ENCODE measurements at places on chromosomes 1 and 21. TPM values are rescaled to one million over a fixed set of nuclear protein-coding genes. Genes with fewer than 3 reads are reported as not detected.

DNA sequence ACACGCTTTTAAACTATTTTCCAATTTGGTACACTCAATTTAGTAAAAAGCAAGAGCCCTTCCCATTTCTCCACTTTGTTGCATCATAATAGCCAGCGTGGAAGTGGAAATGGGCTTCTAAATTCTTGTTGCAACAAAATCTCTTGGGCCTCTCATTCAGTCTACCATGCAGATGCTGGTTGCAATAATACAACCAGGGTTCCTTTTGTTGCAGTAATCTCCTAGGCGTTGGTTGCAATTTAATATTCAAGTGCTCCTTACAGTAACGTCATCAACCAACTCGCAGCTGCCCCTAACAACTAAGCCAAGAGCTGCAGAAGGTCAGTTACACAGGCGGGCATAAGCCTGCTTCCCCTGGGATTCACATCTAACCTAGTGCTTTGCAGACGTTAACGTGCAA lies 2.7 kb upstream of the HDGF start:
- H3K4me1 ChIP-seq, result peaks cover 7% of the 10 kb centered on the region
- H3K27ac ChIP-seq, result no peak overlapping the region
- H3K36me3 ChIP-seq, result peaks cover 8% of the 10 kb centered on the region
- no peaks in the 10 kb centered on the region for H3K27me3 ChIP-seq
- H3K4me3 ChIP-seq, result no peak overlapping the region

- peaks cover 6% of the 10 kb centered on the region for H3K4me1 ChIP-seq
- H3K4me3 ChIP-seq, result no peak overlapping the region
- no peak for DNase-seq
- H3K36me3 ChIP-seq, result no peaks in the 10 kb centered on the region
- no peak overlapping the region for H3K27ac ChIP-seq
- peaks cover 4% of the 10 kb centered on the region for H3K27me3 ChIP-seq
Observed at GRCh38 chr1:206679738-206680211, 4.9 kb upstream of the MAPKAPK2 start.

DNA sequence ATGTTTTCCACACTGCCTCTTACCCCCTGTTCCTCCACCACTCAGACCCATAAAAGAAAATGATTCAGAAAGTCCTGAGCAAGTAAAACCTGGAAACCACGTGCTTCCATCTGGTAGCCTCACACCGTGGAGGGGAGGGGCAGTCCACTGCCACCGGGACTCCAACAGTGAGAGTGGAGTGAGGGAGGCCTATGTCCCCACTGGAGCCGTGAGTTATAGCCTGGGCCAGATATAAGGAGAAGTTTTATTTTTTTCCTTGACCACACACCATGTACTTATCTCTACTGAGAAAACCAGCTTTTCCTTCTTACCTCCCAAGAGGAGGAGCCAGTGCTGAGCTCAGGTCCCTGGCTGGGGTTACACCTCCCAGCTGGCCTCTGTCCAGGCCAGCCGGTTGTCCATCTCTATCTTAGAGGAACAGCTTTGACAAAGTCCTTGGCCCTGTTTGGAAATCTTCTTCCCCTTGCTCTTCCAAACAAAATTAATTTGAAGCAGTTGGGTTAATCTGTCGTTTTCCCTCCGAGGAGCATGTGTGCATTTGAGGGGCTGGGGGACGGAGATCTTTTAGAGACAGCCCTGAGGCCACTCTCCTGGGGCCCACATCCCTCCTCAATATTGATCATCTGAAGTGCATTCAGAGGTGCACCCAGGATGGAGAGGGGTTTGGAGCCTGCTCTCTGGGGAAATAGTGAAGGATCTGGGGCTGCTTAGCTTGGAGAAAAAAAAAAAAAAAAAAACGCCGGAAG lies 49.1 kb upstream of the SERBP1 start:
- H3K27ac ChIP-seq, result no peak overlapping the region
- no peaks in the 10 kb centered on the region for H3K27me3 ChIP-seq
- no peak for DNase-seq
- no peak overlapping the region for H3K4me3 ChIP-seq
- H3K4me1 ChIP-seq, result no peaks in the 10 kb centered on the region
- no peaks in the 10 kb centered on the region for H3K36me3 ChIP-seq

GRCh38 chr1:161733526-161733925 lies 12.2 kb downstream of the FCRLB start:
- H3K27me3 ChIP-seq, result no peaks in the 10 kb centered on the region
- no peak overlapping the region for H3K4me3 ChIP-seq
- H3K27ac ChIP-seq, result peak overlapping the region; percentile 83
- H3K36me3 ChIP-seq, result no peaks in the 10 kb centered on the region

Gene IGFN1
- polyA plus RNA-seq, result 0.18 TPM

Gene LCK
- polyA plus RNA-seq, result not detected
